ENCODE measurements at places on chromosomes 5 and 9.

DNA sequence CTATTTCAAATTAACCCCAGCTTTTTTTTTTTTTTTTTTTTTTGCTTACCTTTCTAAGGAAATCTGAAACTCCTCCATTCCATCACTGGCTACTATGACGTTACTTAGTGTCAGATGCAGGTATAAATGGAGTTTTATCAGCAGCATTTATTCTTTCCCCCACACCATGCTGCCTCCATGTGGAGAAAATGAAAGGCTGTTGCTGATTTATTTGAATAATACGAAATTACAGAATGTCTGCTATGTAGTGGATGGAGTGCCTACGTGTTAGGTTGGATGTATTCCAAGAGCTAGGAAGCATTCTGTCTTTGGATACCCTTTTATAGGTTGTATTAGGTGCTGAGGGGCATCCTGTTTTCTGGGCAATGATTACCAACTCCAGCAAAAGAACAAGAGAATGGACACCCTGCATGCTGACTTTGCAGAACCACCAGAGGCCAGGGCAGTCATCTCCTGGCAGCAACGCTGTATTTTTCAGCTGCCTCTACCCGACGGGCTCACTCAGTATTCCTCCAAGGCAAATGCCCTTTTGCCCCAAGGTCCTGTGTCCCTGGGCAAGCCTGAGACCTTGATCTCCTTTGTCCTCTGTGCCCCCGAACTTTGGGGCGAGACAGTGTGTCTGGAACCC is 199.5 kb downstream of the ALDH1A1 start:
- no peak for DNase-seq

GRCh38 chr9:112380102-112380824 is at the start of gene HSDL2:
Gene HSDL2, plus strand, starts transcription at chr9:112380108. Its CDS starts 56 bp downstream, at chr9:112380164.
- no peak for DNase-seq

GRCh38 chr9:115211413-115212124 is 93.6 kb upstream of the TNC start:
- DNase-seq = no peak

- no peak for DNase-seq
Observed at GRCh38 chr5:89396278-89396954, 513.4 kb upstream of the MEF2C start.

DNA sequence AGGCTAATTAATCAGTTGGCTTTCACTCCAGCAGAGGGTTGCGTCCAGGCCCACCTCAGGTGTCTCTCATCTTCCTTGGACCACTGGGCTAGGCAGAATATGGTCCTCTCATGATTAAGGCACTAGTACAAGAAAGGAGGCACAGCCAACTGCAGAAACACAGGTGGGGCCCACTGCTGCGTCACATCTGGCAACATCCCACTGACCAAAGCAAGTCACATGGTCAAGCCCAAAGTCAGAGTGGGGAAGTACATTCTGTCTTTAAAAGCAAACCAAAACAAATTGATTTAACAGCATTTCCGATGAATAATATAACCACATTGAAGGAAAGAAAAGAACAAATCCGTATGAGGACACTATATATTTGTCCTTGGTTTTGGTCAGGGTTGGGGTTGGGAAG is 28.0 kb upstream of the UBTD2 start:
- DNase-seq = no peak

DNA sequence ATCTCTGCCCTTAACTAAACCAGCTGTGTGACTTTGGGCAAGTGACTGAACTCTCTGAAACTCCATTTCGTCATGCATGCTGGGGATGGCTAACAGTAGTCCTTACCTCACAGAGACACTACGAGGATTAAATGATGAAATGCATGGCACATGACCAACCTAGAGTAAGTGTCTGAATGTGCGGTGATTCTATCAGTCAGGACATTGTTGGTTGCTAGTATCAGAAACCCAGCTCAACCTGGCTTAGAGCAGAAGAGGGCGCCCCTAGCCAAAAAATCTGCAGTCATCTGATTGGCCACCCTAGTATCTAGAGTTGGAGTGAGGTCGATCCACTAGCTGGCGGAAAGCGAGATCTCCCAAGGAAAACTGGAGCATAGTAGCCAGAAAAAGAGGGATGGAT is 25.2 kb downstream of the NEURL1B start:
- DNase-seq = peak; percentile 66

DNA sequence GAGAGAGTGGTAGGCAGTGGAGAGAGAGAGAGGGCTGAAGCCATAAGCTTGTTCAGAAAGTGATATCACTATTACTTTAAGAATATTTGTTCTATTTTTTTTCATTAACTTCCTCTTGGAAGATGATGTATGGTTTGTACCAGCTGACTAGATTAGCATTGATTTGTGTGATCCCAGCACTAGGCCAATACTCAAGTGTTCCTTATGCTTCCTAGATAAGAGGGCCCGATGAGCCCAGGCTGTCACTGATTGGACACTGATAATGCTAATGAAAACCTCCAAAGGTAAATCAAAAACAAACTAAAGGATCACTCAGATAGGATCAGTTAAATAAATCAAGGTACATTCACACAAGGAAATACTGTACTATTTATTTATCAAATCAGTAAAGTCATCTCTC is 52.7 kb upstream of the OTULINL start:
- no peak for DNase-seq
